Endothelial cell of umbilical vein (primary cell): ENCODE measurements at places on chromosomes 5 and 9. TPM values are rescaled to one million over a fixed set of nuclear protein-coding genes. Genes with fewer than 3 reads are reported as not detected.

The STKLD1 gene
- 0.77 and 0.85 TPM in 2 replicates for total RNA-seq

The STPG3 gene
- not detected in 2 replicates for total RNA-seq

The PAPPA gene
- total RNA-seq, result 0.12 and 0.13 TPM in 2 replicates

The INIP gene
- total RNA-seq, result 25.7 and 27.6 TPM in 2 replicates

The PCDHB4 gene
- total RNA-seq, result 0.21 TPM in 1 of 2 replicates, not detected in the other

The SHOC1 gene
- total RNA-seq, result not detected in 2 replicates

The INSL6 gene
- not detected in 2 replicates for total RNA-seq

The ENTREP1 gene
- 5.0 and 7.1 TPM in 2 replicates for total RNA-seq

The HK3 gene
- total RNA-seq, result not detected in 2 replicates

The SLC34A3 gene
- total RNA-seq, result not detected in 2 replicates

The DRD1 gene
- not detected in 2 replicates for total RNA-seq

The EGFLAM gene
- total RNA-seq, result 1.6 and 2.7 TPM in 2 replicates

The APBA1 gene
- total RNA-seq, result 11.3 and 11.4 TPM in 2 replicates

The CER1 gene
- not detected in 2 replicates for total RNA-seq

The PTPN3 gene
- total RNA-seq, result not detected in 2 replicates

The SLC12A2 gene
- total RNA-seq, result 41.7 and 59.5 TPM in 2 replicates

The EIF4E1B gene
- not detected in 2 replicates for total RNA-seq

The DNAI1 gene
- not detected in 2 replicates for total RNA-seq

The PLAA gene
- 36.9 and 37.9 TPM in 2 replicates for total RNA-seq

The PIGO gene
- total RNA-seq, result 17.7 and 23.5 TPM in 2 replicates

The LEAP2 gene
- total RNA-seq, result 0.40 and 0.99 TPM in 2 replicates

The INPP5E gene
- total RNA-seq, result 22.9 and 24.5 TPM in 2 replicates

The IFNA21 gene
- total RNA-seq, result not detected in 2 replicates

The OR1L8 gene
- total RNA-seq, result 0.15 and 0.16 TPM in 2 replicates

The PAX5 gene
- not detected in 2 replicates for total RNA-seq

The LTC4S gene
- total RNA-seq, result 0.88 and 0.95 TPM in 2 replicates

The CYFIP2 gene
- total RNA-seq, result 22.2 and 22.4 TPM in 2 replicates

The C5orf46 gene
- not detected in 2 replicates for total RNA-seq

The TRIM36 gene
- total RNA-seq, result 0.69 and 1.2 TPM in 2 replicates

The LOX gene
- total RNA-seq, result 69.7 and 79.1 TPM in 2 replicates

The MSANTD3 gene
- 82.7 and 88.5 TPM in 2 replicates for total RNA-seq

The ZNF354C gene
- total RNA-seq, result 4.7 and 5.0 TPM in 2 replicates

The PCDHA1 gene
- total RNA-seq, result not detected in 2 replicates

The ISCA1 gene
- total RNA-seq, result 20.6 and 22.2 TPM in 2 replicates

The FOXD1 gene
- total RNA-seq, result 0.14 and 0.20 TPM in 2 replicates

The VCAN gene
- 0.35 and 0.72 TPM in 2 replicates for total RNA-seq

The PCYOX1L gene
- 17.0 and 23.3 TPM in 2 replicates for total RNA-seq

The DBH gene
- not detected in 2 replicates for total RNA-seq

The SYK gene
- total RNA-seq, result not detected in 2 replicates

The ANKRD33B gene
- 4.4 and 5.4 TPM in 2 replicates for total RNA-seq

The GGTA1 gene
- not detected in 2 replicates for total RNA-seq

The HRCT1 gene
- total RNA-seq, result 1.2 and 5.2 TPM in 2 replicates

The SLC36A3 gene
- not detected in 2 replicates for total RNA-seq

The RNF183 gene
- total RNA-seq, result not detected in 2 replicates

The AFAP1L1 gene
- total RNA-seq, result 73.2 and 76.2 TPM in 2 replicates

The ACOT12 gene
- total RNA-seq, result not detected in 2 replicates

The PRLR gene
- not detected in 2 replicates for total RNA-seq

The TAF1L gene
- total RNA-seq, result not detected in 2 replicates
